Suprapubic skin (tissue), 4 donors: ENCODE measurements at places on chromosomes 5 and 9.

DNA sequence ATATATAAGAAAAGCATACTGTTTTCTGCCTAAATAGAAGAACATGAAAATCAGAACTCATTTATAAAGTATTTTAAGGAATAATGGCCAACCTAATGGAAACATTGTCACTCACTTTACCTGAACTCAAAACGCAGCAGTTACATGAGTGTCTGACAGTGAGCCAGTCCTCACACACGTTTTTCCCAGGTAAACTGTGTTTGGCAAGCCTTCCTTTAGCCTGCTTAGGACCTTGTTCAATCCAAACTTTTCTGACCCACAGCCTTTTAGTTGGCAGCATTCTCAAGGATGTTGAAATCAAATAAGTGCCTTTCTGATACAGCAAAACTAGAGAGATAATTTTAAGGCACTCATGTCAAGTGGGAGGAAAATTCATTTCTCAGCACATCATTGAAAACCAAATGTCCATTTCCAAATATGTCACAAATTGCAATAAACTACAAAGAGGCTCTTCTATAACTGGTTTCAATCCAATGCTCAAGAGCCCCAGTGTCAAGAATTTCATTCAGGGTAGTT, 83.5 kb upstream of the SPDL1 start:
- no peak for DNase-seq

DNA sequence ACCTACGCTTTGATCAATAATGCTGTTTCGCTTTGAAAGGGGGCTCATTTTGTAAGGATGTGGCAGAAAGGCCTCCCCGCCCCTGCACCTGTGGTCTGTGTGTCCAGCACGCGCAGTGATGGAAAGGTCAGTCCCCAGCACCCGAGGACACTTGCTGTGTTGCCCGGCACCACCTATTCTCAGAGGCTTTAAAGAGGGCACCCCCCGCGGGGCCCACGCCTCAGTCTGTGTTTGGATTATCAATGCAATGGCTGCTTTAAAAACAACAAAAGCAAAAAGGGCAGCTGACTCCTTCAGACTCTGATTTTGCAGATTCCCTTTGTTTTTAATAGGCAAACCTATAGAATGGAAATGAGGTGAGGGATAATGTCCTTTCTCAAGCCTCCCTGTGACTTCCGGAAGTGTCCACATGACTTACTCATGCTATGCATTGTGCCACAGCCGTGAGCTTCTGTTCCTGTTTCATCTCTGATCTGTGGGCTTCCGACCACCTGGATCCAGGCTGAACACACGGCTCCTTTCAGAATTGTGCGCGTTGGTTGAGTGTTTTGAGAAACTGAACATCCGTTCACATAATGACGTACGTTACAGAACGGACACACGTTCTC, 416.2 kb downstream of the IRX2 start:
- no peak for DNase-seq

DNA sequence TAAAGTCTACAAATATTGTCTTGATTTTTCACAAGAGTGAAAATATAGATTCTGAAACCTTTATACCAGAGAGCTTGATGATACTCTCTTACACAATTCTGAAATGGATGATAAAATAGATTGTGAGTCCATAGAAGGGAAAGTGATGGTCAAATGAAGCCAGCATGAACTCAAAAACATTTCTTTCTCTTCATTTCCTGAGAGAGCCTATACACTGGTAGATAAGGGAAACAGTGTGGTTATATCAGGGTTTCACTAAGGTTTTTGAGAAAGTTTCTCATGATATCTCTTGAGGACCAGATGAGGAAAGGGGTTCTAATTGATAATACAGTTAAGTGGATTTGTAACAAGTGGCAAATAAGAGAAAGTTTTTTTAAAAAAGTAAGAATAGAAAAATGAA, 254.1 kb downstream of the PJA2 start:
- DNase-seq: no peak

DNA sequence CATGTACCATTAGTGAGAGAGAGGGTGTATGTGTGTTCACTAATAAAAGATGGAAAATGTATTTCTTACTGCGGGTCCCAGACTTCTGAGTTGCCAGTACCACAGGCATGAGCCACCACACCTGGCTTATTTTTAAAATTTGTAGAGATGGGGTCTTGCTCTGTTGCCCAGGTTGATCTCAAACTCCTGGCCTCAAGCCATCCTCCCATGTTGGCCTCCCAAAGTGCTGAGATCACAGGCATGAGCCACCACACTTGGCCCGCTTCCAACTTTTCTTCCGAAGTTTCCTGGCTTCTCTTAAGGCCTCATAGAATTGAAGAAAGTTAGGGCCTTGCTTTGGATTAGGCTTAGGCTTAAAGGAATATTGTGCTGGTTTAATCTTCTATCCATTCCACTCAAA, 40.4 kb upstream of the F2RL2 start:
- no peak for DNase-seq

GRCh38 chr5:141746395-141746794, 64.4 kb upstream of the ARAP3 start:
- no peak for DNase-seq

DNA sequence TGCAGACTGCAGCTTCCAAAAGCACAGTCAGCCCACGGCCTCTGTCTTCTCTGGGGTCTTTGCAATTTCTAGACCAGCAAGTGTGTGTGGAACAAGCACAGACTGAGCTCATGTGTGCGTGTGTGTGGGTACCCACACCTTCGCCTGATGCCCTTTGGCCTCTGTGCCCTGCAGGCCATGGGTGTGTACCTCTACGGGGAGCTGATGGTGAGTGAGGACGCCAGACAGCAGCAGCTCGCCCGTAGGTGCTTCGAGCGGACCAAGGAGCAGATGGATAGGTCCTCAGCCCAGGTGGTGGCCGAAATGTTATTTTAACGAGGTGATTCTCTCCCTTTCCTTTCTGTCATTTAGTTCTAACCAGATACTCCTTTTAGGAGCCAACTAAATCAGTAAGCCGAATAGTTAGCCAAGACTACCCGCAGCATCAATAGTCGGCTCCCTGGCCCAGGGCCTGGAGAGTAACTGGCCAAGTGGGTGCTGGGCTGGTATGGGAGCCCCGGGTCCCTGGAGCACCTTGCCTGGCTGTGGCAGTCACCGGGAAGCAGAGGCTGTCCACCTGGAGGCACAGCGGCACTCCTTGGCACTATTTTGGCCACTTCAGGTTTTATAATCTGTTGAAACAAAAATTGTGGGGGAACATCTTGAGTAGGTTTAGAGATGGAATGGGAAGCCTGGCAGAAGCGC, 235.0 kb downstream of the FANCC start:
- no peak for DNase-seq

- DNase-seq: no peak
Observed at GRCh38 chr5:3303777-3304176, 291.9 kb upstream of the IRX1 start.

GRCh38 chr9:137251194-137251461, at the start of gene STPG3:
Gene STPG3 (plus strand): TSS chr9:137251286. CDS start chr9:137251287, 1 bp downstream.
- no peak for DNase-seq

- no peak for DNase-seq
Observed at GRCh38 chr5:61263561-61264272, 68.3 kb upstream of the ZSWIM6 start.

GRCh38 chr9:18688581-18689565, 214.9 kb downstream of the ADAMTSL1 start:
- DNase-seq: no peak

DNA sequence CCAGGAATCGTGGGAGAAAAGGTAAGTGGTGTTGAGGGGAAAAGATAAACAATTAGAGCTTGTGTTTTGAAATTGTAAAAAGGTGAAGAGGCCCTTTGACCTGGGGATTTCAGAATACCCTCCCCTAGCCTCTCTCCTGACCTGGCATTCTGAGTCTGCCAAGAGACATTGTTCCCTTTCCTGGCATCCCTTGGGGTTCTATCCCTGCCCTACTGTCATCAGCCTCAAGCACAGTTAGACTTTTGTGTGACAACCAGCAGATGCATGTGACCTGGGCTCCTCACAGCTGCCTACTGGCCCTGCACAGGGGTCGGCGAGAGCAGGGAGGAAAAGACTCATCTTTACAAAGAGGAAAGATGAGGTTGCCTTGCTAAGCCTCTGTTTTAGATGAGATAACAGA, 72.2 kb upstream of the ORM1 start:
- DNase-seq: no peak

DNA sequence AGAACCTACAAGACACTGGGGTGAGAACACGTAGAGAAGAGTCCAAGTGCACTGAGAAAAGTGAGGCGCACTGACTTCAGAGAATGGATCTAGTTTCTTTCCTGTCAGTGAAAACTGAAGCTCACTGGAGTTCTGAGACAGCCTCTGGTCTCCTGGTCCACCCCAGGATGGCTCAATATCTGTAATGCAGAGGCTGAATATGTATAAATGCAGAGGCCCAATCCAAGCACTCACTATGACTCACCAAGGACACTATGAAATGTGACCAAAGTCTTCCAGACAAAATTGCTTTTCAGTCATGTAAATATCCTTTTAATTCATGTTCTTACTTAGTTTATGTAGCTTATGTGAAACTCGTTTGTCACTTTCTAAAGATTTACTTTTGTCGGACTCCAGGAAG, 53.8 kb downstream of the NFIB start:
- DNase-seq: no peak

DNA sequence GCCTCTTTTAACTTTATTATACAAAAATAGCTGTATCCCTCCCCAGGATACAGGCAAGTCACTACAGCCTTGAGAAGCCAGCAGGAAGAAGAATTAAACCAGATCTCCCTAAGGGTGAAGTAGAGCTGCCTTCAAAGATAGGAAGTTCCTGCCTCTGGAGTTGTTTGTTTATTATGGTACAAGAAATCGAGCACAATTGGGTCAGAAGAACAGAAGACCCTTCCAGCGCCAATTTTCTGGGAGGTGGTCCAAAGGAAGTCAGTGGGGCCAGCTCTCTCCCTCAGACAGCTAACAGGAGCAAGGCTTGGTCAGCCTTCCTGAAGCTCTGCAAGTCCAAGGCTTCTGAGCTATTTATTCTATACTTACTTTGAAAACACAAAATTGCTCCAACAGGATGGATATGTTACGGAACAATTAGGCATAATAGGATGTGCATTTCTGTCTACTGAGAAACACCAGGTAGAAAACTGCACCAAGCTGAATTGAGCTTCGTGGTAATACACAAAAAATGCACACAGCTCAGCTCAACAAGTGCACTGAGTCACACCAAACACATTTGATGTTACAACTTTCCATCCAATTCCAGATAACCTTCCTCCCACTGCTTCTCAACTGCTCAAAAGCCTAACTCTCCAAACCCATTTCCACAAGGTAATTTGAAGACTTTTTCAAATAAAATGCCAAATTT, 16.0 kb downstream of the SERINC5 start:
- DNase-seq: no peak

GRCh38 chr9:33135470-33135958, 31.6 kb downstream of the B4GALT1 start:
- peak; percentile 73 for DNase-seq

GRCh38 chr5:168307925-168308584, 16.6 kb downstream of the WWC1 start:
- no peak for DNase-seq
